ENCODE measurements at places on chromosomes 2 and 18.

GRCh38 chr18:34729740-34730355, 19.8 kb downstream of the DTNA start:
- DNase-seq = peak; percentile 24

DNA sequence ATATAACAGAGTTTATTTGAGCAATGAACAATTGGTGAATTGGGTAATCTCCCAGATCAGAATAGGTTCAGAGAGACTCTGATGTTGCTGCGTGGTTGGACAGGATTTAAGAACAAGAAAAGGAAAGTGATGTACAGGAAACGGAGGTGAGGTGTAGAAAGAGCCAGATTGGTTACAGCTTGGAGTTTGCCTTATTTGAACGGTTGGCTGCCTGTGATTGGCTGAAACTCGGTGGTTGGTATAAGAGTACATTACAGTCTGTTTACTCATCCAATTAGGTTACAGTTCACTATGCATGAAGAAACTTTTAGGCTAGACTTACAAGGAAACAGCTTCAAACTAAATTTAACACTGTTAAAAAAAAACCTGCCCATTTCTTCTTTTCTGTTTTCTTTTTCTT, 68.0 kb upstream of the CABLES1 start:
- DNase-seq = no peak

DNA sequence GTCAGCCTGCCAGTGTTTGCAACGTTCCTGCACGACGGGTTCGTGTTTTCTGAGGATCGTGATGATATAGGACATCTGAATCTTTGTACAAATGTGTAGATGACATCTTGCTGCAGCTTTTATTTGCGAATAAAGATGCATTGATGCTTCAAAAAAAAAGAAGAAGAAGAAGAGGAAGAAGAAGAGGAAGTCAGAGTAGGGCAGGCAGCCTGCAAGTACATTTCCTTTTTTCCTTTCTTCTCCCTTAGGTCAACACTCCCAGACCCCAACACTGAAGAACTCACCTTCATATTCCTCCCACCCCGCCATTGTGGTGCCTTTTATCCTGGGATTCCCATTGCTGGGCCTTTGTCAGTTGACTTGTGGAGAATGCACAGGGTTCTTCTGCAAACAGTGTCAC, 91.5 kb downstream of the FHOD3 start:
- DNase-seq = no peak

DNA sequence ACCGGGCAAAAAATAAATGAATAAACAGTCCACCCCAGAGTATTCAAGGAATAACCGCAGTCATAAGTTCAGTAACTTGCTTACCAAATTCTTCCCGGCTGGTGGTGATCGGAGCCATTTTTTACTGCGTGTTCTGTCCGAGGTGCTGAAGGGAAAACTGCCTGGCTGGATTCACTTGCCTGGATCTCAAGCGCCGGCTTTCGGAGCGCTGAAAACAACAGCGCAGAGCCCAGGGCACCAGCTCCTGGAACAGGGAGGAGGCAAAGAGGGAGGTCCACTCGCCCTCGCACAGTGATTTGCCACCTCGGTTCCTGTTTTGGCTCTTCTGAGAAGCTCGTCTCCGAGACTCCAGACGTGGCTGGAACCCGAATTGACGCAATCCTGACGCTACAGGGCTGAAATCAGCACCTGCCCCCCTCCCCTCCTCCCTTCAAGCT, at the start of gene SYT4:
TSS of gene SYT4 (minus strand) at position 327 of the 437 bp plus-strand sequence. CDS start at position 118, 209 bp downstream.
- no peak for DNase-seq

GRCh38 chr2:9655441-9656269, 24.9 kb upstream of the YWHAQ start:
- no peak for DNase-seq

- no peak for DNase-seq
Measured at GRCh38 chr2:221097568-221097915, 474.6 kb downstream of the EPHA4 start.

DNA sequence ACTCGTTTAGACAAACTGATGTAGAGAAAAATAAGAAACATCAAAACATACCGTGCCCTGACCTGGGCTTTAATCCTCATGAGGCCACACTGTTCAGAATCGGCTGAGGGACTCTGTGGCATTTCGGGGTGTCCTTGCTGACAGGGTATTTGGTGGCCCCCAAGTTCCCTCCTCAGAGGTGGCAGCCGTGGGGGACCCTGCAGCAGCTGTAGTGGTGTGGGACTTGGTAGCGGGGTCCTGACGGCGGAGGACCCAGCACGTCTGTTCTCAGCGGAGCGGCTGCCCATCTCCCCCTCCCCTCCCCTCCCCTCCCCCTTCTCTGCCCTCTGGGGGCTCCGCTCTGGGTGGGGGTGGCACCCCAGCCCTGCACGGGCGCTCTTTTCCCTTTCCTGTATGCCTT, 18.4 kb downstream of the KCNG2 start:
- DNase-seq = no peak

GRCh38 chr18:68840554-68841263, 42.8 kb downstream of the CCDC102B start:
- no peak for DNase-seq

GRCh38 chr2:105287692-105288091, 41.8 kb downstream of the TGFBRAP1 start:
- peak; percentile 58 for DNase-seq

GRCh38 chr2:30262716-30263309, 31.5 kb downstream of the LBH start:
- DNase-seq = no peak

- no peak for DNase-seq
Measured at GRCh38 chr2:210421916-210422315, 54.6 kb downstream of the LANCL1 start.

- DNase-seq = peak; percentile 81
Measured at GRCh38 chr2:161273038-161273760, 35.0 kb upstream of the PSMD14 start.

GRCh38 chr18:59865241-59865986, 34.4 kb upstream of the PMAIP1 start:
- no peak for DNase-seq

DNA sequence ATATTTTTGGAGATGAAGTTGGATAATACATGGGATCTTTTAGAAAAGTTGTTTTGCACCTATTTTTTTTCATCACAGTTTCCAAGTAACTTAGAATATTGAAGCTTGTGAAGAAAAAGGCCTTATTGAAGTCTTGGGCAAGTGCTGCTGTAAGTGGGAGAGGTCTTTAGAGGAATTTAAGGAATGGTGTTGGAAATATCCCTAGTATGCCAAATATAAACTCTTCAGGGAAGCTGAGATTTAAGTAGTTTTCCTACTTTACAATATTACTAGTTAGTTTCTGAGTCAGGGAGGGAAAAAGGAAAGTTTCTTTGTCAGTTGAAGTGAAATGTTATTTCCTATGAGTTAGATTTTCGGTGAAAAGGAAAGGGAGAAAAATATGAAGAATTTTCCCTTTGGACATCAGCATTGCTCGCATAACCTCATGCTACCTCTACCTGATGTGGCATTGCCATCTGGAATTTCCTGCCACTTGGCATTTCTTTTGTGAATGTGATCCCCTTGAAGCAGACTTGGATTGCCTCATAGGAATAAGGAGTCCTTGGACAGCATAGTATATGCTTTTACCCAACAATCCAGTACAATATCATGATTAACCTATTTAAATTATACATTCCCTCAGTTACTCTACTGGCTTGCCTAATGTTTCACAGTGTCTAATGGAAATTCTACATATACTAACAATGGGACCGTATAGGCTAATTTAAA, 12.1 kb downstream of the PLEKHH2 start:
- DNase-seq = no peak

- no peak for DNase-seq
Measured at GRCh38 chr2:17106418-17106817, 411.8 kb downstream of the RAD51AP2 start.

GRCh38 chr18:62631173-62631572, 84.2 kb upstream of the PHLPP1 start:
- no peak for DNase-seq

DNA sequence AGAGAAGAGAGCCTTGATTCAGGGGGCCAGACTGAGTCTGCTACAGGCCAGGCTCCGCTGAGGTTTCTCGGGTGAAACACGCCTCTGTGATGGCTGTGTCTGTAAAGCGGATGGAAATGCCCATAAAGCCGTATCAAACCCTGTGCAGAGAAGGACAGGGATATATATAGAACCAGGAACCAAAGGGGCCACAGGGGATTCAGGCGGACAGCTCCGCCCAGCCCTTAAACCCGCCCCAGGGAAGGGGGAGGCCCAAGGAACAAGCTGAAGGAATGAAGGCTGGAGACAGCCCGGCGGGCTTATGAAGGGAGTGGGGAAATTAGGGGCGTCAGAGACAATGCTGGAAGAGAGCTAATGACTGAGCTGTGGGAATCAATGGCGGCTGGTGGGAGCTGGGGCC, 42.1 kb downstream of the NHEJ1 start:
- no peak for DNase-seq

DNA sequence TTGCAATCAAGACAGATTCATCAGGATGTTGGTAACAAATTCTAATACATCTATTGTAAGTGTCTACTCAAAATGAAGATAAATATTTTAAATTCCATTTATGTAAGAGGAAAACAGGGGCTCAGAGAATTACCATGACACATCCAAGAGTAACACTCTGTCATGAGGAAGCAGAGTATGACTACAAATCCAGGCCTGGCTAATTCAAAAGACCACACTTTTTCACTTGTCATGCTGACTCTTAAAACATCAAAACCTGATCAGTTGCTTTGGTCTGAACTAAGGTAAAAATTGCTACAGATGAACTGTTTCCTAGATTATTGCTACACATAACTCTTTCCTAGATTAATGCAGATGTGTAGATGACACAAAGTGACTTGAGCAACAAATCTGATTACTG, 880.6 kb downstream of the TSN start:
- DNase-seq = no peak

GRCh38 chr2:12434630-12435098, 282.1 kb upstream of the TRIB2 start:
- no peak for DNase-seq

DNA sequence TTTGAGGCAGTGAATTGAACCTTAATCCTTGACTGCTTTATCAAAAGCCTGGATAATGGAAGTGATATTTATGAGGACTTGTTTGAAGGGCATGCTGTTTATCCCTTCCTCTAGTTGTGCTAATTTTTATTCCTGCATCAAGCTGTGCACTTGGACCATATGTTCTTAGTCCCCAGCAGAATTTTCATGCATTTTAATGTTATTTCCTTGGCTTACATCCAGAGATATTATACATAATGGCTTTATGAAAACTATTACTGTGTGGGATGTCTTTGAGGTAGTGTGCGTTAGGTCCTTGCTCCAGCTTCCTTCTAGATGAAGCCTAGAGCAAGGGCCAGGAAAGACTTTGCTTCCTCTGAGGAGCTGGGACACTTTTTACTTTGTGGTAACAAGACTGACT, 378.4 kb downstream of the LPIN1 start:
- no peak for DNase-seq

- no peak for DNase-seq
Measured at GRCh38 chr2:199602896-199603717, 145.4 kb upstream of the SATB2 start.
